Nephron progenitor cell (in vitro differentiated cells): ENCODE measurements at places on chromosomes 1 and 21.

- H3K27me3 ChIP-seq: peaks cover 4% of the 10 kb centered on the region
- no peak for DNase-seq
- H3K36me3 ChIP-seq: peaks cover 31% of the 10 kb centered on the region
- no peak overlapping the region for H3K4me3 ChIP-seq
- peaks cover 22% of the 10 kb centered on the region for H3K4me1 ChIP-seq
Observed at GRCh38 chr1:208445758-208446203, 201.6 kb upstream of the PLXNA2 start.

DNA sequence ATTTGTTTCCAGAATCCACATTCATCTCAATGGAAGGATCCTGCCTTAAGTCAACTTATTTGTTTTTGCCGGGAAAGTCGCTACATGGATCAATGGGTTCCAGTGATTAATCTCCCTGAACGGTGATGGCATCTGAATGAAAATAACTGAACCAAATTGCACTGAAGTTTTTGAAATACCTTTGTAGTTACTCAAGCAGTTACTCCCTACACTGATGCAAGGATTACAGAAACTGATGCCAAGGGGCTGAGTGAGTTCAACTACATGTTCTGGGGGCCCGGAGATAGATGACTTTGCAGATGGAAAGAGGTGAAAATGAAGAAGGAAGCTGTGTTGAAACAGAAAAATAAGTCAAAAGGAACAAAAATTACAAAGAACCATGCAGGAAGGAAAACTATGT, 2.6 kb downstream of the GADD45A start:
- H3K4me3 ChIP-seq: peak overlapping the region; percentile 91
- no peak for DNase-seq
- H3K4me1 ChIP-seq: peaks cover 47% of the 10 kb centered on the region
- H3K27me3 ChIP-seq: no peaks in the 10 kb centered on the region
- peaks cover 13% of the 10 kb centered on the region for H3K36me3 ChIP-seq
- H3K27ac ChIP-seq: peak overlapping the region; percentile 10

- no peak overlapping the region for H3K27ac ChIP-seq
- no peak overlapping the region for H3K4me3 ChIP-seq
- no peaks in the 10 kb centered on the region for H3K4me1 ChIP-seq
- peaks cover 6% of the 10 kb centered on the region for H3K36me3 ChIP-seq
- no peak for DNase-seq
Observed at GRCh38 chr1:213519098-213519497, 468.1 kb downstream of the RPS6KC1 start.

- no peak overlapping the region for H3K4me3 ChIP-seq
- no peak overlapping the region for H3K27ac ChIP-seq
- H3K36me3 ChIP-seq: no peaks in the 10 kb centered on the region
- peaks cover 1% of the 10 kb centered on the region for H3K27me3 ChIP-seq
Observed at GRCh38 chr21:27362249-27362648, 395.4 kb upstream of the ADAMTS5 start.

GRCh38 chr1:229461032-229461668, 27.3 kb upstream of the ACTA1 start:
- H3K4me1 ChIP-seq: no peaks in the 10 kb centered on the region
- no peak overlapping the region for H3K27ac ChIP-seq
- no peak for DNase-seq
- H3K27me3 ChIP-seq: no peaks in the 10 kb centered on the region

GRCh38 chr1:226981386-226981817, 41.3 kb downstream of the COQ8A start:
- H3K4me3 ChIP-seq: no peak overlapping the region
- peaks cover 6% of the 10 kb centered on the region for H3K36me3 ChIP-seq
- no peak overlapping the region for H3K27ac ChIP-seq

- H3K36me3 ChIP-seq: no peaks in the 10 kb centered on the region
- H3K27ac ChIP-seq: no peak overlapping the region
- H3K27me3 ChIP-seq: peaks cover 4% of the 10 kb centered on the region
- H3K4me3 ChIP-seq: no peak overlapping the region
- H3K4me1 ChIP-seq: no peaks in the 10 kb centered on the region
Observed at GRCh38 chr1:183385340-183386144, 32.6 kb downstream of the NMNAT2 start.

GRCh38 chr1:161131523-161132409, 701 bp downstream of the DEDD start:
- H3K4me1 ChIP-seq: peaks cover 69% of the 10 kb centered on the region
- H3K36me3 ChIP-seq: peaks cover 27% of the 10 kb centered on the region
- no peak overlapping the region for H3K4me3 ChIP-seq
- peak; percentile 13 for DNase-seq
- no peaks in the 10 kb centered on the region for H3K27me3 ChIP-seq
